BJ (cell line): ENCODE measurements at places on chromosomes 13 and 19.

GRCh38 chr13:31476753-31477152 is 262.6 kb upstream of the RXFP2 start:
- no peak for DNase-seq

- no peak for DNase-seq
Measured at GRCh38 chr13:35814605-35815011, 316.6 kb downstream of the DCLK1 start.

GRCh38 chr13:86882107-86882506 is 789.1 kb upstream of the SLITRK5 start:
- DNase-seq, result no peak

GRCh38 chr19:45154064-45154827 is 6.5 kb downstream of the NKPD1 start:
- no peak for DNase-seq

- no peak for DNase-seq
Measured at GRCh38 chr19:45218911-45219743, 26.1 kb downstream of the EXOC3L2 start.

DNA sequence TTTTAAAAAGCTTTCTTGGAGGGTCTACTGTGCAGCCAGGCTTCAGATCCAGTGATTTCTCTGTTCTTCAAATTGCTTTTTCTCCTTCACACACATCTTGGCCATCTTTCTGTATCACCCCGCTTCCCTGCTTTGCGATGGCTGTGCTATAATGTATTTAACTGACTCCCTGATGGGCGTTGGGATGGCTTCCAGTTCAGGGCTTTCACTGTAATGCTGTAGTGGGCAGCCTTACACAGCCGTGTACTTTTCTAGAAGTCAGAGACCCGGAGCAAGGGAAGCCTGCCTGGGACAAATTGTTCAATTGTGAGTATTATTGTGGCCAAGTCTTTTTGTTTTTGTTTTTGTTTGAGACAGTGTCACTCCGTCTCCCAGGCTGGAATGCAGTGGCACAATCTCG is 19.4 kb upstream of the PAK4 start:
- no peak for DNase-seq

DNA sequence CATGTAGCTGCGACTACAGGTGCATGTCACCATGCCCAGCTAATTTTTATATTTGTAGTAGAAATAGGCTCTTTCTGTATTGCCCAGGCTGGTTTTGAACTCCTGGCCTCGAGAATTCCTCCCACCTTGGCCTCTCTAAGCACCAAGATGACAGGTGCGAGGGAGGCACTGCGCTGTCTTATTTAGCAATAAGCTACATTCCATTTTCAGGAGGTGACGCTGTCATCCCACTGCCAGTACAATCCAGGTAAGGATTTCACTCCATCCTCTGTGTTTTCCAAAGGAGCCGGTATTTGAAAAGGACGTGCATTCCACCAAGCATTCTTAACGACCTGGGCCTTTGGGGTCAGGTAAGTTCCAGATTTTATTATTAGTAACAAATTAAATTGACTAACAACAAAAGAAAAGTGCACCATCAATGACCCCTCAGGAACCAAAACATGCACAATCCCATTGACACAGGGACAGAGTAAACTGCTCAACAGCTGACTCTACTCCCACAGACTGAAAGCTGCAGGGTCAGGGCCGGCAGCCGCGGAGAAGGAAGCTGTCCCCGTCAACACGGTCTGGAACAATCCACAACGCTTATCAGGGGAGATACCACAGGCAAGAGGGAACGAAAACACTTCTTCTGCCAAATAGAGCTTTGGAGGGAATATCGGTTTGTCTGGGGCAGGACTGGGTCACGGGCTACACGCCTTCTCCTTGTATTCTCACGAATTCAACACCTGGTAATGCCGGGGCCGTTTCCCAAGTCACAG is 82.8 kb downstream of the INSR start:
- DNase-seq, result no peak

GRCh38 chr13:107018285-107018684 is 450.3 kb upstream of the ARGLU1 start:
- DNase-seq, result no peak

GRCh38 chr19:24071078-24071477 is 15.9 kb upstream of the ZNF254 start:
- DNase-seq, result no peak

GRCh38 chr19:38287604-38288003 is 16.4 kb upstream of the C19orf33 start:
- DNase-seq, result no peak

DNA sequence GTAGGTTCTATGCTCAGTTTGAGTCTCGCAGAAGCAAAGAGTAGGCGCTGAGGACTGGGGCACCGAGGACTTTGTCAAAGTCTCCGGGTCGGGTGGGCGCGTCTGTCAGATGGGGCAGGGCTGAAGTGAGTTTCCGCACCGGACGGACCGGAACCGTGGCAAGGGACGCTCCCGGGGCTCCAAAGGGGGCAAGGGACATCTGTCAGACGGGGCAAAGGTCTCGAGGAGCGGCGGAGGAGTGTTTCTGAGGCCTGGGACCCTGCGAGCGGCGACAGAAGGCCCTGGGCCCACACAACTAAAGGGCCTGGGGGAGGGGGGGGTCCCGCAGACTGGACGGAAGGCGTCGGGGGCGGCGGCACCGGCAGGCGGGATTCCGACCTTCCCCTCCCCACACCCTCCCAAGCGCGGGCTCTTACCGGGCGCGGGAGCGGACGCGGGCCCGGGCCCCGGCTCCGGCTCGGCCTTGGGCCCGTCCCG is 13.3 kb upstream of the AKAP8L start:
- no peak for DNase-seq
